Hematopoietic multipotent progenitor cell treated with erythropoietin and hydrocortisone succinate and interleukin-3 and kit ligand, for 6 days (in vitro differentiated cells): ENCODE measurements at places on chromosomes 4 and X.

DNA sequence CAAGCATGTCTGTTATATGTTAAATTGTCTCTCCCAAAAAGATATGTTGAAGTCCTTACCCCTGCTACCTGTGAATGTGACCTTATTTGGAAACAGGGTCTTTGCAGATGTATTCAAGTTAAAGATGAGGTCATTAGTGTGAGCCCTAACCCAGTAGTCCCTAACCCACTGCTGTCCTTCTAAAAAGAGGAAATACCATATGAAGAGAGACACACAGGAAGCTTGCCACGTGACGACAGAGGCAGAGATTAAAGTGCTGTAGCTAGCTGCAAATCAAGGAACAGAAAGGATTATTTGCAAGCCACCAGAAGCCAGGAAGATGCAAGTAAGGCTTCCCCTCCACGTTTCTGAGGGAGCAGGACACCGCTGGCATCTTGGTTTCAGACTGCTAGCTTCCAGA lies 150.1 kb downstream of the HNRNPD start:
- peak; percentile 67 for DNase-seq

GRCh38 chrX:155148724-155149537 lies 67.3 kb upstream of the VBP1 start:
- DNase-seq = peak; percentile 36

DNA sequence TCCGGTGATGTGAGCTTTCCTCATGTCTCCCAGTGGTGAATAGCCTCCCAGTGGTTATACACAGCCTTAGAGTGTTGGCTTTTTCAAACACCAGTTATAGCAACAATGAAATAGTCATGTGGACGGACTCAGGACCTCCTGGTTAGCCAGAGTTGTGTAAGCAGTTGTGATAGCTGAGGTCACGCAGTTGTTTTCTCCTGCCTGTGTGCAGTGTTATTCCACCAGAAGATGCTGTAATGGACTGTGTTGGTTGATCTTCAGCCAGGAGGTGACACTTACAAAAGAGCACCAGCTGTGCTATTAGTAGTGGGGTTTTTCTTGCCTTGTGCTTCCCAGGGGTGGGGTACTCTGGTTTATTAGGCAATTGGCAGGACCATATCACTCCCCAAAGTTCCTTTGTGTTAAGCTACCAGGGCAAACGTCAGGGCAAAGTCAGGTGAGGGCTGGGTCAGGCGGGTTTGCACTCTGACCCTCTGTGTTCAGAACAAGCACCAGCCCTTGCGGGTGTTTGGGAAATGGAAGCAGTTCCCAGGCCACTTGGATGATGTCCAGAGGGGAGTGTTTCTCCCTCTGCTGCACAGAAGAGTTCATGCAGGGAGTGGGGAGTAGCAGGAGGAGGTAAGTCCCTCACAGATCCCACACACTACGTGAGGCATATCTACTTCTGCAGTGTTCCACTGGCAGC lies 252.6 kb downstream of the TMEM47 start:
- DNase-seq = no peak

DNA sequence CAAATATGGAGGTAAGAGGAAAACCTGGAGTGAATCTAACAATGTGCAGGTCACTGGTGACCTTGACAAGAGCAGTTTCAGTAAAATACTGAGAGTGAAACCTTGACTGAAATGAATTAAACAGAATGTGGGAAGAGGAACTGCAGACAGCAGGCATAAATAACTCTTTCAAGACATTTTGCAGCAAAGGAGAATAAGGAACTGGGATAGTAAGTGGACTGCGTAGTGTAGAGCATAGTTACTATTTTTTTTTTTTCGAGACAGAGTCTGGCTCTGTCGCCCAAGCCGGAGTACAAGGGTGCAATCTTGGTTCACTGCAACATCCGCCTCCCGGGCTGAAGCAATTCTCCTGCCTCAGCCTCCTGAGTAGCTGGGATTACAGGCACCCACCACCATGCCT lies 24.0 kb downstream of the RBMX start:
- no peak for DNase-seq

- peak; percentile 74 for DNase-seq
These were observed 11.0 kb upstream of the DUSP9 start for GRCh38 chrX:153635788-153636668.

GRCh38 chr4:145933134-145933533 lies 5.5 kb downstream of the ZNF827 start:
- DNase-seq = no peak

DNA sequence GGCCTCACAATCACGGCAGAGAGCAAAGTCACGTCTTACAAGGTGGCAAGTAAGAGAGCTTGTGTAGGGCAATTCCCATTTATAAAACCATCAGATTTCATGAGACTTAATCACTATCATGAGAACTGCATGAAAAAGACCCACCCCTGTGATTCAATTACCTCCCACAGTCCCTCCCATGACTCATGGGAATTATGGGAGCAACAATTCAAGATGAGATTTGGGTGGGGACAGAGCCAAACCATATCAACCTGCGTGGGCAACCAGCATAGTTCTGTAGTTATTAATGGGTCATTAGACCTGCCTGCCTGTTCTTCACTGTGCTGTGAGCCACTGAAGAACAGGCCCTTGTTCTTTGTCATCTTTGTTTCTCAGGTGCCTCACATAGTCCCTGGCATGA lies 593.7 kb upstream of the BOD1L1 start:
- DNase-seq = no peak

DNA sequence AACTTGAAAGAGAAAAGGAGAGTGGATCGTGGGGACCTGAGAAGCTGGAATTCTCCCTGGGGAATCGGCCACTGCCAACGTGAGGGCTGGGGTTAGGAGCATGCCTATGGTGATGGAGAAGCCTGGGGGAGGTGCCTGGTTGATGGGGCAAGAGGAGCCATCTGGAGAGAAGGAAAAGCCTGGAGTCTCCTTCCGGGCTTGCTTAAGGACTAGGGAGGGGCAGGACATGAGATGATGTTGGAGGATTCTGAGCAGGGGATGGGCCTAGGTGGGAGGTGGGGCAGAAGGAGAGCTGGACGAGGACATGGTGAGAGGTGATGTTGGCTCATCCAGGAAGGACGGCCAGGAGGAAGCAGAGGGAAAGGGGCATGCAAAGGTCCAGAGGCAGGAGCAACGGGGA lies 35.0 kb upstream of the GYG2 start:
- no peak for DNase-seq
